ENCODE measurements at places on chromosomes 1 and 21.

DNA sequence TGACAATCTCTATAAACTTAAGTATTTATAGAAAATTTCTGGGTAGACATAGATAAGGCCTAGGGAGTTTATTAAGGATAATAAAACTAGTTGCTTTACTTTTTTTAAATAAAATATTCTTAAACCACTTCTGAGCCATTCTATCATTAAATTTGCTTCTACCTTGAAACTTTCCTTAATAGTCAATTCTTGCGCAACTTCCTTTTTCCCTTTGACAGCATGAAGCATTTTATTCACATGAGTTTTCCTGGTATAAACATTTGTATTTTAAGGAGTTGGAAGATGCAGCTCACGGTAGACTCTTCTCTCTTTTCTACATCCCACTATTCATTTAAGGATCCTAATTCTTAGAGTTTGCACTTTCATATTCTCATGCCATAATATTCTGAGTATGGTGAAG lies 75.8 kb upstream of the DPH5 start:
- no peak for DNase-seq

DNA sequence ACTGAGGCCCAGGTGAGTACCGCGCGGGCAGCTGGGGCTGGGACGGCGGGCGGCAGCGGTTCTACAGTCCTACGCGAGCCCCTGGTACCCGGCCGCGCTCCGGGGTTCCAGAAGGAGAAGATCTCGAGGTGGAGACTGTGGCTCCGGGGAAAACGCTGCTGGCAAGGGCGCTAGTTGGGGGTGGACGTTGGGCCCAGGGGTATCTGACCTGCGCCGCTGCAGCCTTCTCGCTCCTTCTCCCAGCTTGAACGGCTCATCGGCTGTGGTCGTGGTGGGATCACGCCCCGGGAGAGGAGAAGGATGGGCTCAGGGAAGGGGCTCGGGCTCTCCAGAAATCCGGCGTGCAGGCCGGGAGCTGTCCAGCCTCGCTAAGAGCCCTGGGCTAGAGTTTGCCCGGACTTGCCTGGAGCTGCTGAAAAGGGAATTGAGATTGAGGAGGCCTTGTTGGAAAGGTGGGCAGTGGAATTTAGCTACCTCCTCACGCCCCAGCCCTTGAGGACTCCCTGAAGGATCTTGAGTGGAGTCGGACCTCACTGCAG lies 1.1 kb upstream of the POU3F1 start:
- DNase-seq: no peak

- no peak for DNase-seq
Observed at GRCh38 chr1:5845376-5845775, 146.8 kb downstream of the NPHP4 start.

- no peak for DNase-seq
Observed at GRCh38 chr1:47918257-47918867, 78.8 kb downstream of the TRABD2B start.

GRCh38 chr1:153833171-153833570 lies 58.0 kb downstream of the SLC27A3 start:
- DNase-seq: no peak

GRCh38 chr1:37482796-37483744 lies 8.7 kb downstream of the ZC3H12A start:
- DNase-seq: no peak

DNA sequence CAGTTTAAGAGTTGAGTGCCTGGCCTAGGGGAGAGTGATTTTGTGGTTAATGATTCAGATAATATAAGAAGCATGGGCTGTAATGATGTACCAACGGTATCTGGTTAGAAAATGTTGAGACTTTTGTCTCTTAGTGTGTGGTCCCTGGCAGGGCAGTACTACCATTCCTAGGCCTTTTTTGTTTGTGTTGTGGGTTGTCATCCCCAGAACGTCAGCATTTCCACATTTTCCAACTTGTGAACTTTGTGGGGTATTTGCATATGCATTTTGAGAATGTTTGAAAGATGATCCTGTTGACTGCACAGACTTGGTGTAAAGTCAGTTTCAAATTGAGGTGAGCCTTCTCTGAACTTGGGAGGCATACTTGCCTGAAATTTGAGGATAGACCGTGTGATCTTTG lies 11.4 kb downstream of the NEK7 start:
- no peak for DNase-seq

- no peak for DNase-seq
Observed at GRCh38 chr1:91741301-91741700, 144.7 kb downstream of the TGFBR3 start.

GRCh38 chr1:38474738-38475623 lies 384.6 kb downstream of the RRAGC start:
- peak; percentile 60 for DNase-seq

- no peak for DNase-seq
Observed at GRCh38 chr1:63405021-63405420, 37.6 kb downstream of the ALG6 start.

DNA sequence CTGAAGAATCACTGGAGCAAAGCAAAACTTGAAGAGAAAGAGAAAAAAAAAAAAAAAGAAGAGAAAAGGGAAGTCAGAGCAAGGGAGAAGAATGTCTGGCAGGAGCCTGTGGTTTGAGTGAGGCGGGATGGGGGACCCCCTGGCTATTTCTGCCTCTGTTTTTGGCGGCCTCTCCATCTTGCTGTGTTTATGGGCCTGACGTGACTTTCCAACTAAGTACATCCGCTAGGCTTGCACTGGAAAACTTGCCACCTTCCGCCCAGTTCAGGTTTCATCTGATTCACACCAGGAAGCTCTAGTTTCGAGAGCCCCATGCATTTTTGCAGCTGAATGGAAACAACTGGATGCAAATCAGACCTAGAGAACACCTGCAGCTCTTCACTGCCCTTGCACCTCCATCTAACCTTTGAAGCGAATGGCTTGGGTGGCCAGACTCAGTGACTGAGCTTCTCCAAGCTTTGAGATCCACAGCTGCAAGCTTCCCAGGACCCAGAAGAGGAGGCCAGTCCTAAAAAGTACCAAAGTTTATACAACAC lies 28.0 kb downstream of the TBX15 start:
- no peak for DNase-seq

GRCh38 chr1:108114033-108114599 lies 86.0 kb downstream of the SLC25A24 start:
- DNase-seq: no peak

DNA sequence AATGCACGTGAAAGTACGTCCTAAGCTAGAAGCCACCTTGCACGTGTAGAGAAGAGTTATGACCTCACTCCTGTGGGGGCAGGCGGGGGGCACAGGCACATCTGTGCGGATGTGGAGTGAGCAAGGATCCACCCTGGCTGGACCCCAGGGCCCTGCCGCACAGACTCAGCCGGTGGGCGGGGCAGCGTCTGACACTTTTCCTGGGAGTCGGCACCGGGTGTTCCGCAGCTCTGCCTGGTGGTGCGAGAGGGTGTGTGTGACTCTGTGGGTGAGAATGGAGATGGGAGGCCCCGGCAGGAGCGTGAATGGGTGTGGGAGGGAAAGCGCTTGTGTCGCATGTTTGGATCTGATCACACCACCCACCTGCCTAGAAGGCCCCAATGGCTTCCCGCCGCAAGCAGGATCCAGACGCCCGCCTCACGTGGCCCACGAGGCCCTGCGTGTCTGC lies 29.5 kb downstream of the RAP1GAP start:
- DNase-seq: no peak

DNA sequence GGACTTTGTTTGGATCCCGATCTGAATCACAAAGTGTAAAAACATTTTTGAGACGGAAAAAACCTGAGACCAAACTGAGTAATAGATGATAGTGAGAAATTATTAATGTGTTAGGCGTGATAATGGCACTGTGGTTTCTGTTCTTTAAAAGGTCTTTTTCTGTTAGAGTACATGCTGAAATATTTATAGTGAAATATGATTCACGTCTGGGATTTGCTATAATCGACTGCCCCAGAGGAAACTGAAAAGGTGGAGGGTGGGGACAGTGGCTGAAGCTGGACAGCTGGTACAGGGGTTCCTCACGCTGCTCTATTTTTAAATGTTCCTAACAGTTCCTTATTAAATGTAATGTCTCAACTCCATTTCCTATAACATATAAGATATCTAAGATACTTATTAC lies 11.2 kb downstream of the URB1 start:
- DNase-seq: no peak

GRCh38 chr21:33411949-33412430 lies 8.8 kb downstream of the IFNGR2 start:
- DNase-seq: no peak

- no peak for DNase-seq
Observed at GRCh38 chr1:69967245-69967766, 238.1 kb downstream of the LRRC40 start.

- no peak for DNase-seq
Observed at GRCh38 chr1:77010937-77011336, 143.7 kb downstream of the ST6GALNAC5 start.

DNA sequence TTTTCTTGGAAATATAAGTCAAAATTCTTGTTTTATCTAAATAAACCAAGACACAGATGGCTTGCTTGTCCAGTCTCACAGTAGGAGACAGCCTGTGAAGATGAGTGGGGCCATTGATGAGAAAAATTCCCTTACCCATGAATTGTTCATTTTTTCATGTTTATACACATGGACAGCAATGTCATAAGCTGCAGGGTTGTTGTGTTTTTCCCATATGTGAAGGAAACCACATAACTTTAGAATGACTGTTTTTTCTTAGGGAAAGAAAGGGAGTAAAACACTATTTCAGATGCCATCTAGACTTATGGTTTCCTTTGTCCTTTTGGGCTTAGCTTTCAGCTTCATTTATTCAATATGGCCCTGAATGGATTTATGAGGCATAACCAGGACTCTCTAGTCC lies 622.5 kb upstream of the NR5A2 start:
- DNase-seq: no peak

GRCh38 chr1:98296681-98297080 lies 364.8 kb upstream of the SNX7 start:
- DNase-seq: no peak

DNA sequence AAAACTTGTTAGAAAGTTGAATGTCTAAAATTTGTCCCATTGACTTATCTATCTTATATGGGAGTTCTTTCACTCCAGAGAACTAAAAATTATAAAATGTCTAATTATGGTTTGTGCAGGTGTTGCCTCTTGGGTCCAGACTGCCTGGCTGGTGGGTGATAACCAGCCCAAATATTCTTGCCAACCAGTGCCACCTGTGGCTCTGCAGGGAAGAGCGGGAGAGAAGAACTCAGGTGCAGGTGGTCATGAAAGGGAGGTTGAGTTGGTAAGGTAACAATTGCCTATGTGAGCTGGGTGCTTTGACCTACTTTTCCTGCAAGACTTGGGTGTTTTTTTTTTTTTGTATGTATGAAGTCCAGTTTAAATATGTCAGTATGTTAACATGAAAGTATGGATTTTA lies 10.2 kb downstream of the RPS6KC1 start:
- no peak for DNase-seq

- no peak for DNase-seq
Observed at GRCh38 chr1:8116894-8117264, 90.8 kb upstream of the ERRFI1 start.

GRCh38 chr1:56330391-56331026 lies 248.9 kb downstream of the PLPP3 start:
- peak; percentile 16 for DNase-seq

DNA sequence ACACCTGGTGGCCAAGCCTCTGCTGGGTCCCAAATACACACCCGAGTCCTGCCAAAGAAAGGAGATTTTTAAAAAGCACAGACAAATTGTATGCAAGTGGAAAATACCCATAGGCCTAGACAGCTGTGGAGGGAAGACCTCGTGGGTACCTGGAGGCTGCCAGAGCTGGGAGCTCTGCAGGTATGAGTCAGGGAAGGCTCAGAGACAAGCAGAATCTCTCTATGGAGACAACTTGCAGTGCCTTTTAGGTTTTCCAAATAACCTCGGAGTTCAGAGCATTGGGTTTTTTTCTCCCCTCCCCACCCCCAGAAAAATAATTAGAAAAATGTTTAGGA lies 127.7 kb downstream of the EDEM3 start:
- no peak for DNase-seq

- DNase-seq: no peak
Observed at GRCh38 chr1:154664331-154665002, 56.5 kb upstream of the ADAR start.

- DNase-seq: no peak
Observed at GRCh38 chr1:67407498-67407897, 22.7 kb downstream of the SERBP1 start.

- no peak for DNase-seq
Observed at GRCh38 chr21:46347203-46347550, 23.2 kb downstream of the PCNT start.

DNA sequence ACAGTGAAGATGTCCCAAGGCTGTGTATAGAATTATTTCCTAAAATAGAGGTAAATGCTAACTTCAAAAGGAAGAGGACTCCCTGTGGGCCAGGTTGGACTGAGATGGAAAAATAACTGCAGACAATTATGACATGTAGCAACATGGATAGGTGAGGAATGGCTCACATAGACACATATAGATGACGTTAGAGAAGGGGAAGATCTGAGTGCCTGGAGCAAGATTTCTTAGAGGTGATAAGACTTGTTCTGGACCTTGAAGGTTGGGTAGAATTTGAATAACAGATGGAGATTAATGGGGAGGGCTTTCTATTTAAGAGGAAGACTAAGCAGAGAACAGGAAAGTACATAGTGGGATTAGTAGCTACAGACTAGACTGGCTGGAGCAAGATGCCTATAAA lies 76.9 kb downstream of the C1orf21 start:
- no peak for DNase-seq

DNA sequence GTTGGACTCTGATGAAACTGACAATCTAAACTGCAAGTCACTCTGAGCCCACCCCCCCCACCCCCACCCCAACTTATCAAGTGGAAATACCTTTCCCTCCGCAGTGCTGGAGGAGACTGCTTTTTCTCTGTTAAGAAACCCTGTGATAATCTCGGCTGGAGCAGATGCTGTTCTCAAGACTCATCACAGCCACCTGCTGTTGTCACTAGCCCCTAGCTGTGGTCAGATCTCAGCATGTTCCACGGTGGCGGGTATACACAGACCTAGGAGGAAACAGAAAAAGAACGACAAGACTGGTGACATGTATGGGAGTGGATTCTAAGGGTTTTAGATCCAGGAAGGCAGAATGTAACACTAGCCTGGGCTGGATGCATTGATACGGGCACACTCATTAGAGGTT lies 2.3 kb downstream of the ACTL8 start:
- DNase-seq: no peak

DNA sequence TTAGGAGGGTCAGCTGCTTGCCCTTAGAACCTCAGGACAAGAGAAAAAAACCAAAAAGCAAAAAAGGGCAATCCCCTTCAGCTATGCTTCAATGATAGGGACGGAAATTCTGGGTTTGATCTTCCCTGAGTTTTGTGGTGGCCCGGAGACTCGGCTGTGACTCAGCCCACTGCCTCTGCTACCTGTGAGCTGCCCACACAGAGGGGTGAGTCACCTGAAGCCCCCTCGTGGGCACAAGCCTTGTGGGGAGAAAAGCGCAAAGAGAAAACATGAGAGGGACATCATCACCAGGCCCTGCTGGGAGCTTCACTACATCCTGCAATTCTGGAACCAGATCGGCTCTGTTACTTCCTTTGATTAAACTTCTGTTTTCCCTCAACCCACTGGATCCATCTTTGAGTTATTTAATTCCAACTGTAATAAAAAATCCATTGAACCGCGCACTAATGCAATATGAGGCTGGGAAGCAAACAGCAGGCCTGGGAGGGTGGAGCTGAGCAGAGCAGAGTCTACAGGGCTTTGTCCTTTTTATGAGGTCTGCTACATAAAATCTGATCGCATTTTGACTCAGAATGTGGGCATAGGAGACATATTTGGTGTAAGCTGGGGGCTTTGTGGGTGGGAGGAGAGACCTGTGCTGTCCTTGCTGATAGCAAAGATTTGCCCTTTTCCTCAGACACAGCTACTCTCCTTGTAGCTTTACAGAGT lies 58.7 kb upstream of the STUM start:
- DNase-seq: no peak

All from CD4-positive, CD25-positive, alpha-beta regulatory T cell (primary cell).